Liver (tissue), 10 donors: ENCODE measurements at places on chromosomes 12 and 14. TPM values are rescaled to one million over a fixed set of nuclear protein-coding genes. Genes with fewer than 3 reads are reported as not detected.

Gene NPFF
- total RNA-seq: not detected

Gene ADAM20
- 0.28 TPM for total RNA-seq

Gene BEGAIN
- 1.9 TPM for total RNA-seq

DNA sequence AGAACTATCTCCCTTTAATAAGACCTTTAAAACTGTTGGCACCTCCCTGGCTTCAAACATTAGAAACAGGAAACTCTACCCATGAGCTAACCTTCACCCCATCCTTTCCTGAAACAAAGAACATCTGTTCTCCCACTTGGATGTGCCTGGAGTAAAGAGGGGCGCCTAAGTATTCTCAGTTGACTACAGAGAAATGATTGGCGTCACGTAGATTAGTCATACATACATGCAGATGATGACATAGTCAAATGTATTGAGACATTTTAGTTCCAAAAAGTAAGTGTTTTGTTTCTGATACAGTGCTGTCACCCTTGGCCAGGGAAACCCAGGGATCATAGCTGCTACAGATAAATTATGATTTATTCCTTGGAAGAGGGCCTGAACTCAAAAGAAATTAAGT, 260.0 kb upstream of the PLEKHG7 start:
- no peak overlapping the region for H3K27ac ChIP-seq
- no peak overlapping the region for H3K4me3 ChIP-seq
- no peaks in the 10 kb centered on the region for H3K36me3 ChIP-seq
- no peaks in the 10 kb centered on the region for H3K27me3 ChIP-seq
- H3K4me1 ChIP-seq: no peaks in the 10 kb centered on the region
- no peak for DNase-seq

DNA sequence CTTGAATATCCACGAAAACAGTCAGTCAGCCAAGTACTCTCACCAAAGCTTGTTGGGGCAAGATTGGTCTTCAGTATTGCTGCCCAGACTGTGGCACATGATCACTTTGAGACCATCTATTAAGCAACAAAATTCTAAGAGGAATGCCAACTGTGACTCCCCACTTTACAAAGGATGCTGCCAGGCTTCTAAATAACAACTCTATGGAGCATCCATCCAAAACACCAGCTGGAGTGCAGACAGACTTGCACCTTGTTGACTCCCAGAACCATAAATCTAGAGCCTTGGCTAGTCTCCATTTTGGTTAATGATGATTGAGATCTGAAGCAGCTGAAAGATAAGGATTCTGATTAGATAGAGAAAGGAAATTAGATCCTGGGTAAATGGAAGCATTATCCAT, 132.8 kb downstream of the DIO2 start:
- no peak overlapping the region for H3K27ac ChIP-seq
- no peaks in the 10 kb centered on the region for H3K36me3 ChIP-seq
- no peaks in the 10 kb centered on the region for H3K27me3 ChIP-seq
- no peak for DNase-seq
- no peaks in the 10 kb centered on the region for H3K4me1 ChIP-seq

- peaks cover 4% of the 10 kb centered on the region for H3K4me1 ChIP-seq
- no peak overlapping the region for H3K27ac ChIP-seq
- no peaks in the 10 kb centered on the region for H3K36me3 ChIP-seq
- H3K27me3 ChIP-seq: peaks cover 10% of the 10 kb centered on the region
Measured at GRCh38 chr12:53744130-53744441, 7.7 kb downstream of the CISTR start.

DNA sequence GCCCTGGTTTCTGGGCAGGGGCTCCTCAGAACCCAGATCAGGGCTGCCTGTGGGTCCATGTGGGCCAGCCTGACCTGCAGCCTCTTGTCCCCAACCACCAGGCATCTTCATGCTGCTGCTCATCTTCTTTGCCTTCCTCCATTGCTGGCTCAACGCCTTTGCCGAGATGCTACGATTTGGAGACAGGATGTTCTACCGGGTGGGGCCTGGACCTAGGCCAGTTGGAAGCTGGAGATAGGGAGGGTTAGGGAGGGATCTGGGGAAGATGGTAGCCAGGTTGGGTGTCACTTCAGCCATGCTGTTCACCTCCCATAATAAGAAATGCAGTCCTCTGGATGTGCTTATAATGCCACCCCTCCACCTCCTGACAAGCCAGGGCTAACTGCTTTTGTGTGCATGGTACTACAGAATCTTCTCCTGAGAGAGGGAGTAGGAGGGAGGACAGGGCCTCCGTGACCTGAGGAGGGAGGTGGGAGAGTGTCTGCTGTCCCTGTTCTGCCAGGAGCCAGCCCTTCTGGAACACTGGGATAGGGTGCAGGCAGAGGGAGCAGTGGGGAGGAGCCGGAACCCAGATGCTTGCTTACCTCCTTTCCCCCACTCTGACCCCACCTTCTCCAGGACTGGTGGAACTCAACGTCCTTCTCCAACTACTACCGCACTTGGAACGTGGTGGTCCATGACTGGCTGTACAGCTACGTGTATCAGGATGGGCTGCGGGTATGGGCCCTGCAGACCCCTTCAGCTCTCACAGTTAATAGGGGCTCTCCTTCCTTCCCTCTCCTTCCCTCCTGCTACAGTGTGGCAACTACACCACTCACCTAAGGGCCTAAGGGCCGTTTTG, 17.6 kb downstream of the SOAT2 start:
- no peaks in the 10 kb centered on the region for H3K36me3 ChIP-seq
- DNase-seq: no peak
- H3K27me3 ChIP-seq: no peaks in the 10 kb centered on the region
- no peak overlapping the region for H3K4me3 ChIP-seq
- H3K27ac ChIP-seq: no peak overlapping the region

GRCh38 chr12:94687891-94688290, 37.5 kb upstream of the TMCC3 start:
- DNase-seq: no peak
- H3K4me3 ChIP-seq: no peak overlapping the region
- peaks cover 7% of the 10 kb centered on the region for H3K4me1 ChIP-seq
- no peaks in the 10 kb centered on the region for H3K36me3 ChIP-seq

DNA sequence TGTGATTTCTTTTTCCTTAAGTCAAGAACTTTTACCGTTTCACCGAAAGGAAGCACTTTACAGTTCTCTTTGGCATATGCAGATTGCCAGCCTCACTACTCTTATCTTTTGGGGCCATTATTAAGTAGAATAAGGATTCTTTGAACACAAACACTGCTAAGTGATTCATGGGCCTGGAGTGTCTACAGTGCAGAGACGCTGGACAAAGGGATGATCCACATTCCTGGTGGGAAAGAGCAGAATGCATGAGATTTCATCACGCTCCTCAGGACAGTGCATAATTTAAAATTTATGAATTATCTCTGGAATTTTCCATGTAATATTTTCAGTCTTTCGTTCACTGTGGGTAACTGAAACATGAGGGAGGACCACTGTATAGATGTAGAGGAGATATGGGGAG, 90.2 kb downstream of the TTLL5 start:
- no peak for DNase-seq
- no peak overlapping the region for H3K4me3 ChIP-seq
- no peaks in the 10 kb centered on the region for H3K36me3 ChIP-seq
- no peak overlapping the region for H3K27ac ChIP-seq

DNA sequence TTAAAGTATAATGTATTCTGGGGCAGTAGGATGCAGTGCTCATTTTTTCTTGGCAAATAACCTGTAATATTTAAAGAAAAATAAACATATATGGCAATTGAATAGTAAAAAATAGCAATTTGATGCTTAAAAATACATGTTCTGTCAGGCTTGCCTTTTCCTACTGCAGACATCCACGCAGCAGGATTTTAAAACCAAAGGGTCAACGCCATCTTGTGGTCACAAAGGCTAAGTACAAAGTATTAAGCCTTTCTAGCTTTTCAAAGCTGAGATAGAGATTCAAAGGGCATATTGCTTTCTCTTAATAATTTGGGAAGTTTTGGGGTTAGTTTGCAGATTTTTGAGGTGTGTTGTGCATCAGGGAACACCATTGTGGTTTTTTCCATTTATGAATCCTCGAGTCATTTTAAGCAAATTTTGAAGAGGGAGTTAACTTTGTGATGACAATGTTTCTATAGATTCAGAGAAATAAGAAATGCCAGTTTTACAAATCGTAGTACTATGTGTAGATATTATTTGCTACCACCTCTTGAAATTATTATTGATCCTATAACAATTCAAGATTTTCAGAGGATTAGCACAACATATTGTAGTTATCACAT, 4.7 kb upstream of the CCER1 start:
- H3K36me3 ChIP-seq: no peaks in the 10 kb centered on the region
- no peaks in the 10 kb centered on the region for H3K4me1 ChIP-seq
- no peak for DNase-seq
- no peak overlapping the region for H3K4me3 ChIP-seq

GRCh38 chr14:89420502-89420901, 3.5 kb upstream of the FOXN3 start:
- no peak overlapping the region for H3K27ac ChIP-seq
- no peak for DNase-seq
- no peaks in the 10 kb centered on the region for H3K36me3 ChIP-seq
- H3K4me1 ChIP-seq: peaks cover 31% of the 10 kb centered on the region
- H3K4me3 ChIP-seq: no peak overlapping the region

- DNase-seq: no peak
- peaks cover 4% of the 10 kb centered on the region for H3K4me1 ChIP-seq
- no peaks in the 10 kb centered on the region for H3K27me3 ChIP-seq
- H3K27ac ChIP-seq: no peak overlapping the region
- peaks cover 4% of the 10 kb centered on the region for H3K36me3 ChIP-seq
Measured at GRCh38 chr12:132522592-132523380, 32.8 kb downstream of the FBRSL1 start.

- no peak overlapping the region for H3K4me3 ChIP-seq
- H3K4me1 ChIP-seq: no peaks in the 10 kb centered on the region
- no peaks in the 10 kb centered on the region for H3K27me3 ChIP-seq
Measured at GRCh38 chr12:104213952-104214351, 1.6 kb upstream of the TXNRD1 start.

GRCh38 chr14:20477211-20477876, 8.1 kb downstream of the PNP start:
- H3K4me3 ChIP-seq: no peak overlapping the region
- H3K27ac ChIP-seq: peak overlapping the region; percentile 23
- H3K27me3 ChIP-seq: no peaks in the 10 kb centered on the region
- H3K4me1 ChIP-seq: peaks cover 23% of the 10 kb centered on the region
- H3K36me3 ChIP-seq: peaks cover 27% of the 10 kb centered on the region

DNA sequence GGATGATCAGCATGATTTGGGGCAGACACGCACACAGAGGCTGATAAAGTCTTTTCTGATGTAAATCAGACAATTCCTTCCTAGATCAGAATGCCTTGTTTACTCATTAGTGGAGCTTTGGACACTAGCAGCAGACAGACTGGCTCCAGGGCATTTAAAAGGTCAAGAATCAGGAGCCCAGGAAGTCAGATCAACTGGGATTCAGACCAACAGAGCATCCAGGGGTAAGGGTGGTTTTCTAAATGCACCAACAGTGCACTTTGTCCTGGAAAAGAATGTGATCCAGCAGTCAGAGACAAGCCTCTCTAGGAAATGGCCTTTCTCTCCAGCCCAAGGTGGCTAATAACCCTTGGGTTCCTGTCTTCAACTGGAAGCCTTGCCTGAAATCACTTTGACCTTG, 405.3 kb downstream of the MED13L start:
- DNase-seq: no peak
